ENCODE measurements at places on chromosomes 13 and 19. TPM values are rescaled to one million over a fixed set of nuclear protein-coding genes. Genes with fewer than 3 reads are reported as not detected.

The ZNF560 gene
- 0.15 TPM for total RNA-seq

The CASP14 gene
- not detected for total RNA-seq

The LILRB1 gene
- total RNA-seq: 171 TPM

The GZMM gene
- total RNA-seq: not detected

GRCh38 chr19:3477951-3478350 lies 2.4 kb downstream of the SMIM24 start:
- DNase-seq: no peak
- no peak overlapping the region for H3K4me3 ChIP-seq
- no peak overlapping the region for H3K27ac ChIP-seq
- H3K36me3 ChIP-seq: no peaks in the 10 kb centered on the region
- H3K4me1 ChIP-seq: peaks cover 16% of the 10 kb centered on the region

DNA sequence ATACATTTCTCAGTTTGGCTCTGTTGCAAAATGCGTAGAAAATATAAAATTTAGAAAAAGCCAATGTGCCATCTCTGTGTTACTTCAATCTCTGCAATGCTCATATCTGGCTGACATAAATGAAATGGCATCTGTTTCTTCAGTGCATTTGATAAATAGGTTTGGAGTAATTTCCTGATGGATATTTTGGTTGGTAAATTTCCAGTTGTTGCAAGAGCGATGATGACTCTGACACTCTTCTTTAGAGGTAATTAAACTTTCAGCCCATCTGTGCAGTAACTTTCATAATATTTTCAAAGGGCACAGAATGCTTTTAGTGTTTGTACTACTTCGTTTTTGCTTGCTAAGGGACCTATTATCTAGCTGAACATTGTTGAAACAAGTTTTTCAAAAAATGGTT lies 1286.4 kb downstream of the PCDH9 start:
- no peak overlapping the region for H3K27ac ChIP-seq
- no peaks in the 10 kb centered on the region for H3K36me3 ChIP-seq

DNA sequence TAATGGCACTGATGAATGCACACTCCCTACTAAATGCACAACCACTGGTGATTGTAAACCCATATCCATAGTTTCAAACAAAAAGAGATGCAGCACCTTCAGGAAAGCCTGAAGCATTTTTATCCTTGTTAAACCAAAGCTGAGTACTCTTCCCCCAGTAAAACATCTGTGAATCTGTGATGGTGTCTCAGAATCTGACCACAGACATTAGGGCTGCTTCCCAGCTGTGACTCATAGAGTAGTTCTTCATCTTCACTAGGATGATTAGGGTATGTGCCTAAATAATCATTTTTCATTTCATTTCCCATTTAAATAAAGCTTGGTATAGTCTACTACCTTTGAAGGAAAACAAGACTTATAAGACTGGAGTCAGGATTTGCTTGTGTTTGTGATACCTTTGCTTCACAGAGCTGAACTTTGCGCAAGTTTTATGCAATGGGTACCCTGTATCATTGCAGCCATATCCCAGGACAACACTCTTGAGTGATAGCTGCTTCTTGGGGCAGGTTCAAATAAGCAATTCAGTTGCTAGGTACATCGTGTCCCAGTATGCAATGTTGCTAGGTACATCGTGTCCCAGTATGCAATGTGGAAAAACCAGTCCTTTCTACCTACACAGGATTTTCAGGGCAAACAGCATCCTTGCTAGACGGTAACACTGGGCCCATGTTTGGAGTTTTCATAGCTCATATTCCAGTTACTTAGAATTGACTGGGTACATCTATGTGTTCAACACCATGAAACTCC lies 277.1 kb downstream of the IRS2 start:
- no peaks in the 10 kb centered on the region for H3K36me3 ChIP-seq
- no peak overlapping the region for H3K4me3 ChIP-seq
- no peak overlapping the region for H3K27ac ChIP-seq
- no peak for DNase-seq

DNA sequence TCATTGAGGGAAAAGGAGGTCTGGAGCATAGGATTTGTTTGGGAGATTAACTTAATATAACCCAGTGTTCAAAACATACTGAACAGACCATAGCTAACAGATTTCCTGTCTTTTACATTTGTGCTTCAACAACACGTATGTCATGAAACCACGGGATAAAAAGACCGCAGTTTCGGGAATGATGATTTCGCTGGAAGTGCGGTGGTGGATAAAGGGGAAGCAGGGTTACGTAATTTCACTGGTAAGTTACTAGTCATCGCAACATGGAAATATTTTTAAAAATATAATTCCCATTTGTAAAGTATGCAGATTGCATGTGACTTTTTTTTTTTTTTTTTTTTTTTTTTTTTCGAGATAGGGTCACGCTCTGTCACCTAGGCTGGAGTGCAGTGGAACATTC lies 237.4 kb downstream of the LMO7 start:
- H3K36me3 ChIP-seq: no peaks in the 10 kb centered on the region
- H3K4me1 ChIP-seq: peaks cover 4% of the 10 kb centered on the region
- no peak overlapping the region for H3K4me3 ChIP-seq
- H3K27ac ChIP-seq: no peak overlapping the region
- peaks cover 16% of the 10 kb centered on the region for H3K27me3 ChIP-seq
- no peak for DNase-seq

DNA sequence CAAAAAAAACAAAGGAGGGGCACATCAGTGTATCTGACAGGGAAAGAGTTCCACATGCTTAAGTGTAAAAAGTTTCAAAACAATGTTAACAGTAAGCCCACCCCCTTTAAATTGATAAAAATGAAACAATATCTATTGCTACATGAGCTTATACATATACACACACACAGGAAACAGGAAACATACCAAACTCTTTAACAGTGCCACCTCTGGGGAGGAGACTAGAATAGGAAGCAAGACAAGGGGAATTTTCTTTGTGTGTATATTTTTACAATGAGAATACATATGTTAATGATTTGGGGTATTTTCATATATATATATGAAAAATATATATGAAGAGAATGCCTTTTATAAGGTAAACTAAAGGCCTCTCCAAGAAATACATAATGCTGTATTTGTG lies 44.7 kb downstream of the TPT1 start:
- H3K27ac ChIP-seq: no peak overlapping the region
- H3K4me1 ChIP-seq: peaks cover 8% of the 10 kb centered on the region
- H3K27me3 ChIP-seq: no peaks in the 10 kb centered on the region
- no peak overlapping the region for H3K4me3 ChIP-seq
- H3K36me3 ChIP-seq: no peaks in the 10 kb centered on the region
- no peak for DNase-seq

DNA sequence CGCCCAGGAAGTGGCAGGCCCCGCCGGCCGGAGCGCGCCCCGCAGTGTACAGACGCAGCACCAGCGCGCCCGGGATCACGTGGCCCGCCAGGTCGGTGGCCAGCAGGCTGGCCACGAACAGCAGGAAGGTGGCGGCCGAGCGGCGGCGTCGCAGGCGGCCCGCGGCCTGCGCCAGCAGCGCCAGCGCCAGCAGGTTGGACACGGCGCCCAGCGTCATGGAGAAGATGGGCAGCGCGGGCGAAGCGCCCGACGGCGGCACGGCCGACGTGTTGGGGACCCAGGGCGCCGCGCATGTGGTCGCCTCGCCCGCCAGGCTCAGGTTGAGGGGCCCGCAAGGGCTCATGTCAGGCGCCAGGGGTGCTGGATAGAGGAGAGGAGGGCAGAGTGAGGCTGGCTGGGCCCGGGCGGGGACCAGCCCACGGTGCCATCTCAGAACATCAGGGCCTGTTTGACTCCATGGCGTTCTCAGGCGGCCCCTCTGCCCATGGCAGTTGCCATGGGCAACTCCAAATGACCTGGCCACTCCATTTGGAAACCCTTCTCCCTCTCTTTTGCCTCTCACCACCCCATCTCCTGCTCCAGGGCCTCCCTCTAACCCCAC lies 1.1 kb downstream of the PTGER1 start:
- DNase-seq: no peak
- peaks cover 28% of the 10 kb centered on the region for H3K27me3 ChIP-seq
- peaks cover 23% of the 10 kb centered on the region for H3K36me3 ChIP-seq
- H3K4me1 ChIP-seq: peaks cover 25% of the 10 kb centered on the region

GRCh38 chr19:35717665-35718344 lies at the start of gene KMT2B:
Gene KMT2B (plus strand): TSS chr19:35718003. CDS start chr19:35718019, 16 bp downstream.
- H3K27ac ChIP-seq: peak within 1 kb of the TSS; percentile 97
- peaks cover 32% of the 10 kb centered on the region for H3K36me3 ChIP-seq
- H3K27me3 ChIP-seq: no peaks in the 10 kb centered on the region

DNA sequence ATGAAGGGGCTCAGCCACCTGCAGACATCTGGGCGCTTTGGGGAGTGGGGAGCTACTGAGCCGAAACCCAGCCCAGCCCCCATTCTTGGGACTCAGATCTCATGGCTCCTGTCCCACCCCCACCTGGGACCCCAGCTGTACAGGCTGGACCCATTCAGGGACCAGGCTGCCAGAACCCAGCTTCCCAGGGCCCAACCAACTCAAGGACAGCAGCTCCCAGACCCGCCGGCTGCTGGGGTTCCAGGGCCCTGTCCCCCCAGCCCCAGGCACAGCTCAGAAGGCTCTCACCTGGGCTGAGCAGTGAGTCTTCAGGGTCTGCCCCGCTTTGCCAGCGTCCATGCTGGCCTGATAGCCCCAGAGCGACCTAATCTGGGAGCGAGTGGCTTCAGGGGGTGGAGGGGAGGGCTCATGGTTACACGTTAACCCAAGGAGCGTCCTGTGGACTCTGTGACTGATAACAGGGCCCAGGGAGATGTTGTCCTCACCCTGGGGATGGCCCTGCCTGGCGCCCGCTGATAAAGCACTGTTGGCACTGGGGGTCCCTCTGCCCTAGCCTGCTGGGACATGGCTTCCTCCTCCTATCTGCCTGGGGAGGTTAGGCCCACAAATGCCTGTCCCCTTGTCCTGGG lies at the start of gene TMEM86B:
Gene TMEM86B (minus strand): TSS at position 361 of the 629 bp plus-strand sequence. CDS start 22 bp downstream, at position 339.
- H3K4me3 ChIP-seq: no peak within 1 kb of the TSS
- no peak within 1 kb of the TSS for H3K27ac ChIP-seq
- H3K36me3 ChIP-seq: peaks cover 68% of the 10 kb centered on the region
- no peaks in the 10 kb centered on the region for H3K27me3 ChIP-seq
- peaks cover 3% of the 10 kb centered on the region for H3K4me1 ChIP-seq

DNA sequence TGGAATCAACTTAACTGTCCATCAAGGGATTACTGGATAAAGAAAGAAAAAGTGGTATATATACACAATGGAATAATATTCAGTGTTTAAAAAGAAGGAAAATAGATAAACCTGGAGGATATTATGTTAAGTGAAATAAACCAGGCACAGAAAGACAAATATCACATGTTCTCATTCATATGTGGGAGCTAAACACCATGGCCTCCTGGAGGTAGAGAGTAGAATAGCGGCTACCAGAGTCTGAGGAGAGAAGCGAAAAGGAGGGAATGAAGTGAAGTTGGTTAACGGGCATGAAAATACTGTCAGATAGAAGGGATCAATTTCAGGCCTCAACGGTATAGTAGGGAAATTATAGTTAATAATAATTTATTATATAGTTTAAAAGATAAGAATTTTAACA lies 147.5 kb upstream of the OBI1 start:
- H3K4me3 ChIP-seq: no peak overlapping the region
- no peaks in the 10 kb centered on the region for H3K4me1 ChIP-seq
- peaks cover 3% of the 10 kb centered on the region for H3K27me3 ChIP-seq
- DNase-seq: no peak
- H3K36me3 ChIP-seq: no peaks in the 10 kb centered on the region
- H3K27ac ChIP-seq: no peak overlapping the region

- no peaks in the 10 kb centered on the region for H3K27me3 ChIP-seq
- no peak for DNase-seq
- H3K4me3 ChIP-seq: no peak overlapping the region
Observed at GRCh38 chr13:95020298-95020987, 280.8 kb downstream of the ABCC4 start.

DNA sequence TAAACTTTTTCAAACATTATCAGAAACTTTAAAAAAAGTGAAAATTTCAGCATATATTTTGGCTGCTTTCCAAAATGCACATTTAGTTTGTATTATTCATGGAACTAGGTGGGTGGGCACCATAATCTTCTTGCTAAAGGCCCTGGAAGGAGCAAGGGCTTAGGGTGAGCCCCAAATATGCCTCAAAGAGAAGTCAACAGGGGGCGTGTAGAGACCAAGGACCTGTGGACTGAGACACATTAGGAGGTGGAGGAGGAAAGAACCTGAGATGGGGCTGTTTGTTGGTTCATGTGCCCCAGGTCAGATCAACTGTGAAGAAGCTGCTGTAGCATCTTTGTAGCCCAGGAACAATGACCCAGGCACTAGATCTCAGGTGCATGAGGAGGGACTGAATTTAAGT lies 79.6 kb upstream of the OLFM4 start:
- DNase-seq: no peak
- H3K4me1 ChIP-seq: no peaks in the 10 kb centered on the region
- no peak overlapping the region for H3K4me3 ChIP-seq

DNA sequence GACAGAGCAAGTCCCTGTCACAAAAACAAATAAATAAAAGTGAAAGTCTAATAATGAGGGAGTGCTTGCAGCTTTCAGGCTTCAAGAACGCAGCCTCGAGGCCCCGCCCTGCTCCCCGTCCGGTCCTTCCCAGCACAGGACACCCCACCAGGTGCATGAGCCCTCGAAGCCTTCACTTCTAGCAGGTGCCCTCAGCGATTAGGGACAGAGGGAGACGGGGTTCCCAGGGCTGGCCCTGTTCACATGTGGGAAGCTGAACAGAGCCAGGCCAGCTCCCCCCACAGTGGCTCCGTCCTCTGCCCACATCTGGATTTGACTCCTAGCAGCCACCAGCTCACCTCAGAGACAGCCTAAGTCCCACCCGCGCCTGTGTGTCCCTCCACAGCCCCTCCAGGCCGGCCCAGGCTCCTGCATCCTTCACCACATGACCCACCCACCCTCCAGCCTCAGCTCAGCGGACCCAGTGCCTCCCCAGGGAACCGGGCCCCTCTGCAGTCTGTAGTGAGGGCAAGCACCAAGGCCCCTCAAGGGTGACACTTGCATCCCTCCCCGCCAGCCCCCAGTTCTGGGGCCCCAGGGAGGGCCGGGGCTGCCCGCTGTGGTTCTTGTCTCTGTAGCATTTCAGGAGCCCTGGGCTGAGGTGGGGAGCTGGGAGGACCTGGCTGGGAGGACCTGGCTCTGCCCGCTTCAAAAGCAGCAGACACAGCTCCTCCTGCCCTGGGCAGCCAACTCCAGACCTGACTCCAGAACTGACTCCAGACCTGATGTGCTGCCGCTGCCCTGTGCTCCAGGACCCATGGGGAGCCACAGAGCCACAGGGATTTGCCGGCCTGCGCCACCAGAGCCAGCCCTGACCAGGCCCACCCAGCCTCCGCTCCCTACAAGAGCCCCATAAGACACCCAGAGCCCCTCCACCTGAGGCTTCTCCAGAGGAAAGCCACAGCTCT lies 27.2 kb downstream of the GPX4 start:
- H3K27me3 ChIP-seq: no peaks in the 10 kb centered on the region
- peaks cover 9% of the 10 kb centered on the region for H3K36me3 ChIP-seq
- H3K4me1 ChIP-seq: peaks cover 40% of the 10 kb centered on the region
- H3K4me3 ChIP-seq: peak overlapping the region; percentile 86
- peak; percentile 49 for DNase-seq
- peak overlapping the region; percentile 77 for H3K27ac ChIP-seq

DNA sequence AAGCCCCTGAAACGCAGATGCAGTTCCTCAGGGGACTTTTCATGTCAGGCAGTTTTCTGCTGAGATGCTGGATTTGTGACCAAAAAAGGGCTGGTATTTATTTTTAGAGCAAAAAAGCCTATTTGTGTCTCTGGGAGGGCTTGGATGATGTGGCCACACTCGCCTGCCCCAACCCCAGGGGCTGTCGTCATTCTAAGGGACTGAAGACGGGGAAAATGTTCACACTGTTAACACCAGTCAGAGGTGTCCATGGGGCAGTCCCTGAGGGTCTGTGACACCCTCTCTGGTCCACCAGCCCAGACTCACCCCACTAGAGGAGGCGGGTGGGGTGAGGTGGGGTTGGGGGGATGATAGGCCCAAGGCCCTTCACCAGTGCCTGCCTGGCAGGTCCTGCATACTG lies 15.9 kb upstream of the EPHX3 start:
- no peak overlapping the region for H3K4me3 ChIP-seq
- peaks cover 88% of the 10 kb centered on the region for H3K36me3 ChIP-seq
- peaks cover 10% of the 10 kb centered on the region for H3K4me1 ChIP-seq
- no peak for DNase-seq

All from activated B cell treated with CpG ODN at 0.5 μM for 24 hours (primary cell).